NCI-H1092 (cell line): ENCODE measurements at places on chromosomes 7 and 10.

- DNase-seq: no peak
Observed at GRCh38 chr7:5827755-5828154, 46.3 kb upstream of the RNF216 start.

- DNase-seq: peak; percentile 21
Observed at GRCh38 chr10:68154211-68154497, 44.9 kb downstream of the MYPN start.

- no peak for DNase-seq
Observed at GRCh38 chr7:16743236-16743635, 10.3 kb upstream of the TSPAN13 start.

DNA sequence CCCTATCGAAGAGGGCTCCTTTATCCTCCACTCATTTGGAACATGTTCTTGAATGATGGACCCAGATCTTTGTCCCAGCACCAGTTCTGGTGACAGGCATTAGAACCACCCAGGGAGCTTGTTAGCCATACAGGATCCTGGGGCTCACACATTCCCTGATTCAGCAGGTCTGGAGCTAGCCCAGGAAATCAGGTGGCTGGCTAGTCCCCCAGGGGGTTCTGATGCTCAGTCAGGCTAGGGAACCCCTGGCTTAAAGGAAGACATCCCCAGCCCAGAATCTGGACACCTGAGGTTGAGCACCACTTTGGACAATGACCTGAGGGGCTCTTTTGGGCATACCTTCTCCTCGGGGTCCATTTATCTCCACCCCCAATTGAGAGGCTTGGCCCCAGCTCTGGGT lies 37.0 kb upstream of the NANOS1 start:
- no peak for DNase-seq

DNA sequence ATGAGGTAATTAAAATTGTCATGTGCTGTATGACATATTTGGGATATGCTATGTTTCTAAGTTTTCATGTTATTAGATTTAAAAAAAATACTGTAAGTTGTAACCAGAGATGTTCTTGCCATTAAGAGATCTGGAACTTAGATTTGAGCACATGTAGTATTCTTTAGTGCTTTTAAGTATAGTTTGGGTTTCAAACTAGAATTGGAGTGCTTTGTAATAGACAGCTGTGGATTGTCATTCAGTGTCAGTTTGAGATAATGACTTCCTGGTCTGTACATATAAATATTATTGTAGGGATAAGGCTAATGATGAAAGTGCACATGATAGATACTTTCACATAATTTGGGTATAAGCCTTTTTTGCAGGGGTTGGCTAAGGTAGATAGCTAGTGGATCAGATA lies 936.2 kb downstream of the CNTNAP2 start:
- no peak for DNase-seq

GRCh38 chr7:77327067-77327931 lies 88.8 kb downstream of the GSAP start:
- no peak for DNase-seq

- no peak for DNase-seq
Observed at GRCh38 chr7:51059504-51060142, 257.0 kb downstream of the COBL start.

DNA sequence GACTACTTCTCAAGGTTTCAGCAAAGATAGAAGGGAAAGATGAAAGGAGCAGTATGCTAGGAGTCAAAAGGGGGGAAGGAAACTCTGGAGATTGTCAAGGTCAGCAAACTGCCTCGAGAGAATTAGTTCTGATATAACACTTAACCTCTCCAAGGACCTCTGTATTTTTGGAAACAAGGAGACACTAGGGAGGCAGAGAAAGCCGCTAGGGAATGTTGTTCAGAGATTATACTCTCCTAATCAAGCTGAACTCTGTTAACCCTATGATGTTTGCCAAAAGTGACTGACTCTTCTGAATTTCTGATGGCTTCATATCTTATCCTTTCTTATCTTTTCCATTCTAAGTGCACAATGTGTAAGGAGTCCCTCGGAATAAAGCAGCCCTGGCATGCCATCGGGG lies 27.1 kb downstream of the CREM start:
- no peak for DNase-seq

DNA sequence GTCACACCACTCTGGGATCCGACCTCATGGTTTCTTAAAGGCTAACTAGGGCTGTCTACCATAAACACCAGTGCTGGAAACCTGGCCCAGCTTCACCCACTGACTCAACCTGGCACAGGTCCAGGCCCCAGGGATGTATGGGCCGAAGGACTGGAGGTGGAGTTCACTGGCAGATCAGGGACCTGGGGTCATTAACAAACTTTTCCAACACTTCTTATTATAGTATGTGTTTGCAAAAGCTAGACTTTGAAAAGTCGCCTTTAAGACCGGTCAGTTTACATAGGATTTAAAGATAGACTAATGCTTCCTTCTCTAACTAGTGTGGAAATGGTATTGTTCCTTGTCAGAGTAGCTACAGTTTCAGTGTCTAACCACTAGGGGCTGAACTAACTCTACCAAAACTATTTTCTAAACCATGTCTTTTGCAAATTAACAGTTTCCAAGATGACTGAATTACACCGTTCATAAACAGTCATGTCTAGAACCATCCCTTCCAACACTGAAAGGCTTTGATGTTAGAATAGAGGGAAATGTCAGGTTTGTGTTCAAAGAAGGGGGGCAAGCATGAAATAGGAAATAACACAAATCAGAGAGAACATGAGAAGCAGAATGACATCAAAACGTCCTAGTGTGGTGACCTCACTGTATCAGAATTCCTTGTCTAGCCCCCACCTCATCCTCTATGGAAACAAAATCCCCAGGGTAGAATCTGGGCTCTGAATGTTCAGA lies 29.7 kb downstream of the STN1 start:
- DNase-seq: no peak

DNA sequence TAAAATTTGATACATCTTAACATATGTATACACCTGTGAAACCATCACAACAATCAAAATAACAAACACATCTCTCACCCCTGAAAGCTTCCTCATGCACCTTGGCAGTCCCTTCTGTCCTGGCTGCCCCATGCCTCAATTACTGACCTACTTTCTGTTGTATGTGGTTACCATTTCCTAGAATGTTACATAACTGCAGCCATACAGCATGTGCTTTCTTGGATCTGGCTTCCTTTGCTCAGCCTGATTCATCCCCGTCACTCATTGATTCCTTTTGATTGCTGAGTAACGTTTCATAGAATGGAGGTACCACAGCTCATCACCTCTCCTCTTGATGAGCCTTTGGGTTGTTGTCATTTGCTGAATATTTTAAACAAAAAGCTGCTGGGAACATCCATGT lies 165.3 kb downstream of the CELF2 start:
- DNase-seq: no peak

DNA sequence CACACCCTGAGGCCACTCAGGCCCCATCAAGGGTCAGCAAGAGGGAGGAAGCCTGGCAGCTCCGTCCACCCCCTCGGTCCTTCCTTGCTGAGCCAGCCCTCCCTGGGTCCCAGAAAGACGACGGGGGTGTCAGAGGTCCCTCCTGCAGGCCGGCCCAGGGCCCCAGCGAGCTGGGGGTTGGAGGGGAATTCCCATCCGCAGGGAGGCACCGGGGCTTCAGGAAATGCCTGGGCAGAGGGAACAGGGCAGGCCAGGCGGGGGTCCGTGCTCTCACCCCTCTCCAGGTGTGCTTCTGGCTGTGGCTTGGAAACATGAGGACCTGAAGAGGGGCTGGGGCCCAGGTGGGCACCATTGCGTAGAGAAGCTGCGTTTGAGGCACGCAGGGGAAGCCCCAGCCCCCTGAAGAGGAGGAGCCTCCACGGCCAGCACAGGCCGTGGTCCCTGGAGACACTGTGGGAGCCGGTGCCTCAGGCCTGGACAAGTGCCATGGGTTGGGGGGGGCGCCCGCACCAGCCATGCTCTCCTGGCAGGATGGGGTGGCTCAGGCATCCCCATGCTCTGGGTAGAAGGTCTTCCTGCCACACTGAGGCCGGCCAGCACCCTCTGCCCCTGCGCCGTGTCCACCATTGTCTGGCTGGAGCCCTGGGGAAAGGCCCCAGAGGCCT lies 66.7 kb downstream of the PDGFA start:
- DNase-seq: no peak

DNA sequence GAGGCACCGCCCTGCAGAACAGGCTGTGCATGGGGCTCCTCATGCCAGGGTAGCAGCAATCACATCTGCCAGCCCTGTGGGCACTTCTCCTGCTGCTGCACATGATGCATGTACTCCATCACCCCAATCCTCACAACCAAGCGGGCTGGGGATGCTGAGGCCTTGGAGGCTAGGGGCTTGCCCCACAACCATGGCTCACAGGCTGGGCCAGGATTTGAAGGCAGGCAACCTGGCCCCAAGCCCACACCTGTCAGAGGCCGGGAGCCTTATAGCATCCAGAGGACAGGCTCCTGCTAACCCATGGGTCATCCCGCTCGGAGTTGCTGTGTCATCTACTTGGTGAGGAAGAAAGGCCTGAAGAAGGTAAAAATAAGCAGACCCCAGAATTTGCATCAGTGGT lies 2.2 kb downstream of the POLM start:
- DNase-seq: no peak

GRCh38 chr7:80318081-80318480 lies 183.4 kb downstream of the GNAI1 start:
- DNase-seq: no peak

- DNase-seq: no peak
Observed at GRCh38 chr7:45027774-45028114, 27.7 kb downstream of the CCM2 start.

DNA sequence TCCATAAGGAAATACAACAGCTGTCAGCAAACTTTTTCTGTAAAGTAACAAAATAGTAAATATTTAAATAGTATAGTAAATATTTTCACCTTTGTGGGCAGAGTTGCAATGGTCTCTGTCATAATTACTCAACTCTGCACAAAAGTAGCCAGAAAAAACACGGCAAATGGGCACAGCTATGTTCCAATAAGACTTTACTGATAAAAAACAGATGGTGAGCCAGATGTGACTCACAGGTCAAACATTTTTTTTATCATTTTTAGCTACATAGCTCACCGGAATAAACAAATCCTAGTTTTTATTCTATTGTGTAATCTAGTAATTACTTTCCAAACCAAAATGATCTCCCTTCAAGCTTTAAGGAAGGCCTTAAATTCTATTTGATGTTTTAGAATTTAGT lies 55.3 kb downstream of the NCAPG2 start:
- DNase-seq: no peak

- no peak for DNase-seq
Observed at GRCh38 chr10:52668024-52668423, 104.6 kb downstream of the MBL2 start.

- no peak for DNase-seq
Observed at GRCh38 chr7:92645114-92646061, 55.2 kb upstream of the FAM133B start.

DNA sequence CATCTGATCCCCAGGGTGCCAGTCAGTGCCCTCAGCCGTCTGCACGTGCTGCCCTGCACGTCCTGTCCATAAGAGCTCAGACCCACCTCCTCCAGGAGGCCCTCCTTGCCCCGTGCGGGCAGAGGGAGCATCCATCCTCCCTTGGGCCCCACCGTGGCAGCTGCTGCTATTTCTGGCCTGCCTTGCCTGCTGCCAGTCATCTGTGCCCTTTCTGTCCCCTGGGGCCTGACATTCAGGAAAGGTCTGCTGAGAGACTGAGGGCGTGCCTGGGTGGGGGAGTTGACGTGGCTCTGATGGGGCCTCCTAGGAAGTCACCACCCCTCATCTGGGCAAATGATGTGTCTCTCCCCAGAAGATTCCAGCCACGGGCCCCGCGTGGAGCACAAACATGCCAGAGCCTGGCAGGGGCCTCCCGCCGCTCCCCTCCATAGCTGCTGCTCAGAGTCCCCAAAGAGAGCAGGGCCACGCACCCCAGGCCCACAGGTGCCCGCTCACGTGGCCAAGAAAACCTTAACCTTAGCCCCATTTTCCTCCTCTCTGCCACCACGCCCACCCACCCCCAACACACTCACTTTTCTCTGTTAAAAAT lies 21.8 kb downstream of the DPYSL4 start:
- DNase-seq: no peak
